ENCODE measurements at places on chromosomes 5 and 9. TPM values are rescaled to one million over a fixed set of nuclear protein-coding genes. Genes with fewer than 3 reads are reported as not detected.

MZB1 gene
- 1.2 TPM for total RNA-seq

ADAMTS12 gene
- total RNA-seq, result 3.4 TPM

- no peak for DNase-seq
Observed at GRCh38 chr5:75886706-75887105, 169.5 kb upstream of the POC5 start.

DNA sequence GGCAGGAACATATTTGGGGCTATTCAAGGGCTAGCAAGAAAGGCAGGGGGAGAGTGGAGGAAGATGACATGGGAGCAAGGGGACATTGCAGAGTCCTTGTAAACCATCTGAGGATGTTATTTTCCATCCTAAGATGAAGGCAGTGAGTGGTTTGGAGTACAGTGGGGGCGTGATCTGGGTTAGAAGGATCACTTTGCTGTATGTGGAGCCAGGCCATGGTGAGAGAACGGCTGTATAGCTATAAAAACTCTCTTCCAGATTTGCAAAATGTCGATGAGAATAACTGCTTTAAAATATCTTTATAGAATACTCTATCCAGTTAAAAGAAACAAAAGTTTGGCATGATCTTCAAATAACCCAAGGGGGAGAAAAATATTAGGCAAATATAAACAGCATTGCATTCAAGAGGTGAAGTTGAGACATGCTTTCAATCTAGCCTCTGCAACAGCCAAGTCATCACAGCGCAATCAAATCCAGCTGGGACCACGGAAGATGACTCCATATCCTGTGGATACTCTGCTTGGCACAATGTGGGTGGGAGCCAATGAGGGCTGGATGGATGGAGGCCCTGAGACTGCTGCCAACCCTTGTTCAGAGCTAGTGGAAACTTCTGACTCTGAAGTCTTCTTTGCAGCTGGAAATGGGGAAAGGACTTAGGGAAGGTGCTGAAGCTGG, 111.5 kb upstream of the BASP1 start:
- peak; percentile 49 for DNase-seq

- DNase-seq, result no peak
Observed at GRCh38 chr9:36623280-36623679, 50.6 kb downstream of the MELK start.

GRCh38 chr5:113804943-113805342, 291.4 kb downstream of the YTHDC2 start:
- DNase-seq, result no peak

C9orf50 gene
- not detected for total RNA-seq

DNA sequence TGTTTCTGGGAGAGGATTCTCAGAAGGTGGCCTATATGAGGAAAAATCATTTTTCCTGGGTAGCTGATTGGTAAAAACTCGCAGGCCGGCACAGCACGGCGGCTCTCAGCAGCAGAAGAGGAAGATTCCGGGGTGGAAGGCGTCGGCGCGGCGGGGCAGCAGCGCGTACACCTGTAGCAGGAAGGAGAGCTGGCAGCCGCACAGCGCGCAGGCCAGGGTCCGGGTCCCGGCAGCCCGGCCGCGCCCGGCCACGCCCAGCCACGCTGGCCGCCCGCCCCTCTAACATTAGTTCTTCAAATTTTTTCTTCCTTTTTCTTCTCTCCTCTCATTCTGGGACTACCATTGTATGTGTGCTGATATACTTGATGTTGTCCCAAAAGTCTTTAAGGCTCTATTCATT, 24.8 kb upstream of the ZNF618 start:
- no peak for DNase-seq

DRD1 gene
- total RNA-seq, result 0.55 TPM

C1QTNF2 gene
- total RNA-seq, result 1.2 TPM

GRCh38 chr5:136011414-136012001, 17.3 kb upstream of the TGFBI start:
- DNase-seq, result no peak

EGFL7 gene
- 86.6 TPM for total RNA-seq

DNA sequence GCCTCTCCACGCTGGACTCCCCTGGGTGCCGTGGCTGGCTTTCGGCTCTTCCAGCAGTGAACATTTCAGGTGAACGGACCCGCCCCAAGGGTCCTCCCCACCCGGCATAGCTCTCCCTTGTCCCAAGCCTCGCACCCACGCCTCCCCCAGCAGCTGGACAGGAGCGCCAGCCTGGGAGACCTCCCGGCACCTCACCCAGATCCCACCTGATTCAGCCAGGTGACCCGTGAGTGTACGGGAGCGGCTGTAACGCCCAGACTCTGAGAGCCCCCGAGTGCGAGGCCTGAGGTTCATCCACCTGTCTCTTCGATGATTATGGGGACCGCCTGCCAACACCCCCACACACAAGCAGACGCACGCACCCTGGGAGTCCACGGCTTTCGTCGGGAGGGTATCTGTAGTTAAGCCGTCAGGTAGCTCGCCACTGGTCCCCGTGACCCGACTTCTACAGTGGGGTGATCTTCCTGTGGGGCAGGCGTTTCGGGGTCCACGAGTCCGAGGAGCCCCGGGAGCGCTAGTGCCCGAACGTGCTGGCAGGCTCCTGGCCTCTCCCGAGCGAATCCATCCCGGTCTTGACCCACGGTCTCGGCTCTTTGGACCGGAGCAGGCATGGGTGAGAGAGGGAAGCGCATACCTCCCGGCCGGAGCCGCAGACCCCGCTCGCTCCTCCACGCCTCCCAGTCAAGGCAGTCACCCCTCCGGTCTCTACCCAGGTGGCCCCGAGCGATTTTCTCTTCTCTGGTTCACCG, 14.9 kb downstream of the TRIM7 start:
- peak; percentile 49 for DNase-seq

TCF7 gene
- 2.4 TPM for total RNA-seq

- no peak for DNase-seq
Observed at GRCh38 chr5:78731884-78732283, 83.3 kb upstream of the LHFPL2 start.

DNA sequence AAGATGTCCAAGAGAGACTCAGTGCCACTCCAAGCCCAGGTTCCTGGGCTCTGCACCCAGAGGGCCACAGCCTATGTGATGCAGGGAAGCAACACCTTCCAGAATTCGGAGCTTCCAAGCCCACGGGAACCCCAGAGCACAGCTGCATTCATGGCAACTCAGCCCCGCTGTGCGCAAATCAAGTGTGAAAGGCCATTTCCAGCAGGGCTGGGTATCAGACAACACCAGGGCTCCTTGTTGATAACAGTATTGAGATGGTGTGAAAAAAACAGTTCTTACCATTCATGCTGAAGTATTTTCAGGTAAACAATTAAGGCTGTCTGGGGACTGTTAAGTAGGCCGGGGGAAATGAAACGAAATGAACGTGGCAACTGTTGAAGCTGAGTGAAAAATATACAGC, 10.1 kb downstream of the ROR2 start:
- DNase-seq, result no peak

GRCh38 chr9:113808391-113809358, 67.4 kb upstream of the ZNF618 start:
- DNase-seq, result peak; percentile 52

DNA sequence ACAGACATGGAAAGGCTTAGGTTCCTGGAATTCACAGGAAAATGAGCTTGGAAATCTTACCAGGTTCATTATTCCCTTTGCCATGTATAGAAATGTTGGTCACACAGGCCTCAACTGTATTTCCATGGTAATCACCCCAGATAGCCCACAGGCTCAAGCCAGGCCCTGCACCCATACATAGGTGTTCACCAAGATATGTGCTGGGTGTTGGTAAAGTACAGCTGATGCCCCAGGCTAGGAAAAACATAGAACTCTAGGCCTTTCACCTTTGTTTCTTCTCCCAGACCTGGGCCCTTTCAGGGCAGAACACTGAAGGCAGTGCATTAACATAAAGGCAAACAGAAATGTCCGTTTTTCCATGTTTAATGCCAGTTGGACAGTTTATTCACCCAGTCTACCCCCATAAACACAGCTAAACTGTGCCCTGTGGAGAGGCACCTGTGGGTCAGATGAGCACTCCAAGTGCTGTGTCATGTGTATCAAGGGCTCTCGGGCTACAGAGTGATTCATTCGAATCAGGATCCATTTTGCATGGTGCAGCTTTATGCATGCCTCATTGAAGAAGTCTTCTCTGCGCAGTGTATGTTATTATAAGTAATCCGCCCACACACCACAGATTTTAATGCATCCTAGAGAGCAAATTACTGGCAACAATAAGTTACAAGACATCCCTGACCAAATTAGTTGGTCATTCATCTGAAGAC, 93.4 kb upstream of the SLC30A5 start:
- no peak for DNase-seq

DNA sequence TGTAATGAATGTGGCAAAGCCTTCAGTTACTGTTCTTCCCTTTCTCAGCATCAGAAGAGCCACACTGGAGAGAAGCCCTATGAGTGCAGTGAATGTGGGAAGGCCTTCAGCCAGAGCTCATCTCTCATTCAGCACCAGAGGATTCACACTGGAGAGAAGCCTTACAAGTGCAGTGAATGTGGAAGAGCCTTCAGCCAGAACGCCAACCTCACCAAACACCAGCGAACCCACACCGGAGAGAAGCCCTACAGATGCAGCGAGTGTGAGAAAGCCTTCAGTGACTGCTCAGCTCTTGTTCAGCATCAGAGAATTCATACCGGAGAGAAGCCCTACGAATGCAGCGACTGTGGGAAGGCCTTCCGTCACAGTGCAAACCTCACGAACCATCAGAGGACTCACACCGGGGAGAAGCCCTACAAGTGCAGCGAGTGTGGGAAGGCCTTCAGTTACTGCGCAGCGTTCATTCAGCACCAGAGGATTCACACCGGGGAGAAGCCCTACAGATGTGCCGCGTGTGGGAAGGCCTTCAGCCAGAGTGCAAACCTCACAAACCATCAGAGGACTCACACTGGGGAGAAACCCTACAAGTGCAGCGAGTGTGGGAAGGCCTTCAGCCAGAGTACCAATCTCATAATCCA, 6.8 kb downstream of the RPL12 start:
- DNase-seq, result no peak

DNA sequence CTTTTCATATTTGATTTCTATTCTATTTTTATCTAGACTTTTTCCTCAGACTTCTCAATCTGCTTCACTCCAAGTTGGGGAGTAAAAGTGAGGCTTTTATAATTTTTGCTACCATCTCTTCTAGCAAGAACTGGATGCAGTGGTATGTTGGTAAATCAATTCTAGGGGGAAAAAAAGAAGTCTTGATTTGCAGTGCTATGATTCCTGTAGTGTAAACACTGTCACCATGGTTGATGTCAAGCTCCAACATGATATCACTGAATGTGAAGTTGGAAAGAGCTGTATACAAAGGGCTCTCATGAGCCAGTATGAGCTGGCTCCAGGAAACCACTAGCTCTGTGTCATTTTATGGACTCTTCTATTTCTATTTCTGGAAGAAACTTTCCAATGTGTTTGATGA, 439.2 kb downstream of the NTRK2 start:
- no peak for DNase-seq

HAPLN1 gene
- 0.73 TPM for total RNA-seq

- no peak for DNase-seq
Observed at GRCh38 chr5:57750891-57751290, 268.3 kb upstream of the ACTBL2 start.

DNA sequence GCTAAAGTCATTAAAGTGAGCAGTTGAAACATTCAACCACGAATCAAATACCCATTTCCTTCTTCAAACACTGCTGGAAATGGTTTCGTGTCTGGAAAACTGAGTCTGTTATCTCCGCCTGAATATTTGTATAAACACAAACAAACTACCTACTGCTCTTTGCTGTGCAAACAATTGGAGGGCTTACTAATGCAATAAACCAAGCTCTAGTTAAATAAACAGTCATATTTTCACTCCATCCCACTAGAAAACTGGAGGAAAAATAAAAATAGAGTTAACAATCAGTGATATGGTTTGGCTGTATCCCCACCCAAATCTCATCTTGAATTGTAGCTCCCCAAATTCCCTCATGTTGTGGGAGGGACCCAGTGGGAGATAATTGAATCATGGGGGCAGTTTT, 397.6 kb downstream of the RASEF start:
- no peak for DNase-seq

SPATA31D3 gene
- not detected for total RNA-seq

- DNase-seq, result no peak
Observed at GRCh38 chr5:171589461-171589860, 170.0 kb downstream of the FGF18 start.

KCNMB1 gene
- total RNA-seq, result 2.2 TPM

- DNase-seq, result no peak
Observed at GRCh38 chr5:148090146-148090772, 26.5 kb downstream of the SPINK5 start.

DNA sequence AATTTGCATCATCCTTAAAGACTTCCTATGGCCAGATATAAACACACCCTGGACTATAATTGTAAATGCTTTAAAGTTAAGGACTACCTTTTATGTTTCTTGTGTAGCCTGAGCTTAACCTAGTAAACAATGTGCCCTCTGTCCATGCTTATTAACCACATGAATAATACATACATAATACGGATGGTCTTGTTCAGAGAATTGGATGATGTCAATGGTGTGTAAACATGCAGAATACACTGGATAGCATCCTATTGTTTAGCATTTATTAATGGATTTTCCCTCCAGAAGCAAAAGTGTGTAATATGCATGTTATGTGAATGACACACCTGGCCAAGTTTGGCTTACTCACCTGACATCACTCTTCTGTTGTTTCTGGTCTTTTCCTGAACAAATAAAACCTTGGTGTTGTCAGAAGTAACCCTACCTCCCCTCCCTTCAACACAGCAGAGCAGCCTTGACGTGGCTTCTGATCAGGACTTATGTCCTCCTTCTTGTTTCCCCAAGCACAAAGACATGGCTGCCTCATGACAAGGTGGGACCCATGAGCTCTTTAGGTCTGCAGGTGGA, 517.9 kb downstream of the MTRR start:
- no peak for DNase-seq
